Chondrocyte (in vitro differentiated cells): ENCODE measurements at places on chromosomes 2 and 18. TPM values are rescaled to one million over a fixed set of nuclear protein-coding genes. Genes with fewer than 3 reads are reported as not detected.

DNA sequence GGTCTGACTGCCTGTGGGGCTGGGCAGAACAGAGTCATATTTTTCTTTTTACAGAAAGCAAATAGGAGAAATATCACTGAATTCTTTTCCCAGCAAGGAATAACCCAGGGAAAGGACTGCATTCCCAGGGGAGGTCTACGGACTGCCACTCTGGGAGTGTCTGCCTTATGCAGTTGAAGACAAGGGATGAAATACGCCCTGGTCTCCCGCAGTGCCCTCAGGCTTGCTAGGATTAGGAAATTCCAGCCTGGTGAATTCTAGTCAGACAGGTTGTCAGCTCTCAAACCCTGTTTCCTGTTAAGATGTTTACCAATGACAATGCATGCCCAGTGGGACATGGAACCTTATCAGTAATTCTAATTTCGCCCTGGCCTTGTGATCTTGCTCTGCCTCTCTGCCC lies 30.3 kb upstream of the PDK1 start:
- H3K27ac ChIP-seq, result no peak overlapping the region
- H3K4me1 ChIP-seq, result no peaks in the 10 kb centered on the region
- H3K36me3 ChIP-seq, result peaks cover 11% of the 10 kb centered on the region
- H3K4me3 ChIP-seq, result no peak overlapping the region

- H3K27ac ChIP-seq, result no peak overlapping the region
- no peaks in the 10 kb centered on the region for H3K4me1 ChIP-seq
- no peaks in the 10 kb centered on the region for H3K36me3 ChIP-seq
- no peaks in the 10 kb centered on the region for H3K27me3 ChIP-seq
- no peak for DNase-seq
Observed at GRCh38 chr18:69580107-69580506, 179.4 kb downstream of the DOK6 start.

Gene TACR1
- not detected in 3 replicates for total RNA-seq

Gene CCL20
- total RNA-seq, result 0.45 to 1.9 TPM (median 0.79 TPM) in 3 replicates

Gene SERPINB13
- not detected in 3 replicates for total RNA-seq
